ENCODE measurements at places on chromosomes 3 and 15.

DNA sequence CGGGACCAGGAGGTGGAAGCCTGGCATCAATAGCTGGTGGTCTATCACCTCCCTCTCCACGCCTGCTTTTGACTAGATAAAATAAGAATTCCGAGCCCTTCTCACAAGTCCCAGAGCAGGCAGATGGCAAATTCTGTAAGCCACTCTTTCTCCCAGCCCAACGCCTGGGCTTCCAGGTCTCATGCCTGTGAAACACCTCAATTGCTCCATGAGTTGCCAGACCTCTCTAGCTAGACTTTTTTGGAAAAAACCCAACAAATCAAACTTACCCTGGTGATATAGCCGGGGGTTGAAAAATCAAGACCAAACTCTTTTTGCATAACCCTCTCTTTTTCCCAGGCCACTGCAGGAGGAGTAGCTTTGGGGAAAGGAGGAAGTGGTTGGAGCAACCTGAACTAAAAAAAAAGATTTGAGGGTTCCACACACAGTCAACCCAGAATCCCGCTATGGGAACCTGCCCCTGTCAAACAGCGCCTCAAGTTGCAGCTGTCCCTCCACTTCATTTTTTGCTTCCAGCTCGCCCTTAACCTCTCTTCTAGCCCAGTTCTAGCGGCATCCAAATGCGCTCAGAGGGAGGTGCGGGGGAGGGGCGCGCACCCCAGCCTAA, 7.0 kb downstream of the BHLHE40 start:
- peak; percentile 38 for DNase-seq

GRCh38 chr3:194871864-194872668, 186.4 kb downstream of the FAM43A start:
- DNase-seq = peak; percentile 65

- peak; percentile 57 for DNase-seq
Observed at GRCh38 chr15:24954783-24955530, at the start of the genes SNRPN and SNURF. Gene SNRPN, plus strand, starts transcription at chr15:24954987. Its CDS starts 19,467 bp downstream, at chr15:24974454. Gene SNURF, plus strand, starts transcription at chr15:24954987. Its CDS starts 62 bp downstream, at chr15:24955049.

- peak; percentile 79 for DNase-seq
Observed at GRCh38 chr3:22542311-22542710, 660.8 kb upstream of the UBE2E2 start.

DNA sequence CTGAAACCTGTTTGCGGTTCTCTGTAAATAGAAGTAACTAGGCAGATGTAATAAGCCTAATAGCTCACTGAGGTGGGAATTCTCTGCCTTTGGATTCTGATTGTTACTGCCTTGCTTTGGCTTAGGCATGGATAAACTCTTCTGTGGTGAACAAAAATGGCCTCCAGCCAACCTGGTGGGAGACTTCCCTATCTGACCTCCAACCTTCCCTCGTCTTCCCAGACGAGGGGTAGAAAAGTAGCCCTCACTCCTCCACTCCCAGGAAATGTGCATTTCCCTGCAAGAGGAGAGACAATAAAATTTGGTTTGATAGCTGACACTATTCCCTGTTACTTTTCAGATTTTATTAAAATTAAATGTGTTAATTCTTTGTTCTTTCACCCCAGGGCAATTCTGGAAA, 606 bp upstream of the CD96 start:
- DNase-seq = no peak

- no peak for DNase-seq
Observed at GRCh38 chr15:75677465-75678323, 30.0 kb downstream of the SNX33 start.

All from PC-3 (cell line).